Lung (tissue), 17 donors: ENCODE measurements at places on chromosomes 5 and 9. TPM values are rescaled to one million over a fixed set of nuclear protein-coding genes. Genes with fewer than 3 reads are reported as not detected.
A peak's percentile ranks its signal among the peaks of the same experiment; 100 is the strongest.

DNA sequence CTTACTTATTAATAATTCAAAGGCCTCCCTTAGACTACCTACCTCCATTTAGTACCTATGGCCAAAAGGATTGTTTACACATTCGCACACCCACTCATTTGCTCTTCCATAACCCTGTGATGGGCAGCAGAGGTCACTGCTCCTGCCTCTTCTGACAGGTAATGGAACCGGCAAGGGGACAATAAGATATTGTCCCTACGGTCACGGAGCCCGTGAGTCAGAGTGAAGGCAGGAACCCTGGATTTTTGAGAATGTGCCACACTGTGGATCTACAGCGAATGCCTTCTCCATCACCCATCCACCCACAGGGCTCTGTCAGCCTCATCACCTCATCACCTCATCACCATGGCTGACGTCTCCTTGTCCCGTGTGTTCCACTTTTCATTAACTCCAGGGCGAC is 132.3 kb downstream of the MYO10 start:
- DNase-seq = no peak

DNA sequence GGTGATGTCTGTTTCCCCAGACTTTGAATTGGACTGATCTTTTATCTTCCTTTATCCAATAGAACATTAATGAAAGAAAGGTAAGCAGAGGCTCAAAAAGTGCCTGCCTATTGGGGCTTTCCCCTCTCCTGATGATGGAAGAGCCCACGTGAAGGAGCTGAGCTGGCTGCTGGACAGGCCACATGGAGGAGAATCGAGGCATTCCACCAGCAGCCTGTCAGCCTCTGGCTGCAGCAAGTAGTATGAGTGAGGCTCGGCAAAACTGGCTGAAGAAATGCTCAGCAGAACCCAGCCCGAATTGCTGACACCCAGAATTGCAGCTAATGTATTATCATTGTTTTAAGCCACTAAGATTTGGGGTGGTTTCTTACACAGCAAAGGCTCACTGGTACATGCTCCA is 66.5 kb upstream of the STC2 start:
- no peak for DNase-seq

DNA sequence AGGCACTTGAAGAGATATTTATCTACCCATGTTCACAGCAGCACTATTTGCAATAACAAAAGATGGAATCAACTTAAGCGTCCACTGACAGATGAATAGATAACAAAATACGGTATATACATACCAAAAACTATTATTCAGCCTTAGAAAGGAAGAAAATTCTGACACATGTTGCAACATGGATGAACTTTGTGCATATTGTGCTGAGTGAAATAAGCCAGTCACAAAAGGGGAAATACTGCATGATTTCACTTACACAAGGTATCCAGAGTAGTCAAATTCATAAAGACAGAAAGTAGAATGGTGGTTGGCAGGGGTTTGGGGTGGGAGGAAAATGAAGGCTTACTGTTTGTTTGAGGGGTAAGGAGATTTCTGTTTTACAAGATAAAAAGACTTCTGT is 66.0 kb downstream of the FBN2 start:
- no peak for DNase-seq

DNA sequence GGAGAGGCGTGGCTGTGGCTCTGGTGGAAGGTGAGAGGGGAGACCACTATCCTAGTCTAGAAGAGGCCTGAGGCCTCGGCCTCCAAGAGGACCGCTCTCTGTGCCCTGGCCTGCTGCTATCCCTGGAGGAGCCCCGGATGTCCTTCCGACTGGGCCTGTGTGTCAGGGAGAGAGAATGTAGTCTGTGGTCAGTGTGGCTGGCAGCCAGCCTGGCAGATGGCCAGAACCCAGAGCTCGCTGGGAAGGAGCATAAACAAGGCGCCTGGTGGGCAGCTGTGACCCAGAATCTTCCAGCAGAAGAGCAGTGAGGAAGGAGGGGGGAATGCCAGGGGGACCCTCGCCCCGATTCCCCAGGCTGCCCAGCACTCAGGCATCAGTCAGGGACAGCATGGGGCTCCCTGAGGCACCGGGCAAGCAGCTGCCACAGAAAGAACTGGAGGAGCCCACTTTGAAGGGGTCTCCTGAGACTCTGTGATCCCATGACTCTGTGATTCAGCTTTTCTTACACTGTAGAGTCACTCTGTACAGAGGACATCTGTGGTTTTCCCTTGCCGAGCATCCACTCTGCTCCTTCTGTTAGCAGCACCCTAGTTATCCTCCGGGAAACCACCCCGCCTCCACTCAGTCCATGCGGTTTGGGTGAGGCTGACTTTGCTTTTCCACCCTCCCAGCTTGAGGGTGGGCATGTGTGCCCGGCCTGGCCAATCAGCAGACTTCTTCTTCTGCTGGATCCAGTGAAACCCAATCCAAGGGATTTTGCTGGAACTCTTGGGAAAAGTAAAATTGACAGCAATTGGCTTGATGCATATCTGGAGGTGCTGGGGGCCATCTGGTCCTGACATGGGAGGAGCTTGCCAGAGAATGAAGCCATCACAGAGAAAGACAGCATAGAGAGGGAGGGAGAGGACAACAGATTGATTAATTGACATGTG is 46.2 kb upstream of the PWWP2A start:
- DNase-seq = peak; percentile 91

DNA sequence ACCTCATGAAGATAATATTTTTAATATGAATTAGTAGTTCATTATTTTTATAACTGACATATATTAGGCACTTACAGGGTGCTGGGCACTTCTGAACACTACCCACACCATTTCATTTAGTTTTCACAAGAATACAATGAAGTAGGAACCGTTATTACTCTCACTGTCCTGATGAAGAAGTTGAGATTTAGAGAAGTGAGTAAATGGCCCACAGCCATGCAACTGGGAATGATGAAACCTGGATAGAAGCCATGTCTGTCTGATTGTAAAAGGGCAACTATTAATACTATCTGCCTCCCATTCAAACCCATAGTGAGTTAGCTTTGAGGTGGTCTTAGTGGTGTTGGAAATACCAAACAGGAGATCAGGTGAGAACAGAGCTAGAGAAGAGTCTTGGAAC is 29.6 kb upstream of the OTULINL start:
- no peak for DNase-seq

DNA sequence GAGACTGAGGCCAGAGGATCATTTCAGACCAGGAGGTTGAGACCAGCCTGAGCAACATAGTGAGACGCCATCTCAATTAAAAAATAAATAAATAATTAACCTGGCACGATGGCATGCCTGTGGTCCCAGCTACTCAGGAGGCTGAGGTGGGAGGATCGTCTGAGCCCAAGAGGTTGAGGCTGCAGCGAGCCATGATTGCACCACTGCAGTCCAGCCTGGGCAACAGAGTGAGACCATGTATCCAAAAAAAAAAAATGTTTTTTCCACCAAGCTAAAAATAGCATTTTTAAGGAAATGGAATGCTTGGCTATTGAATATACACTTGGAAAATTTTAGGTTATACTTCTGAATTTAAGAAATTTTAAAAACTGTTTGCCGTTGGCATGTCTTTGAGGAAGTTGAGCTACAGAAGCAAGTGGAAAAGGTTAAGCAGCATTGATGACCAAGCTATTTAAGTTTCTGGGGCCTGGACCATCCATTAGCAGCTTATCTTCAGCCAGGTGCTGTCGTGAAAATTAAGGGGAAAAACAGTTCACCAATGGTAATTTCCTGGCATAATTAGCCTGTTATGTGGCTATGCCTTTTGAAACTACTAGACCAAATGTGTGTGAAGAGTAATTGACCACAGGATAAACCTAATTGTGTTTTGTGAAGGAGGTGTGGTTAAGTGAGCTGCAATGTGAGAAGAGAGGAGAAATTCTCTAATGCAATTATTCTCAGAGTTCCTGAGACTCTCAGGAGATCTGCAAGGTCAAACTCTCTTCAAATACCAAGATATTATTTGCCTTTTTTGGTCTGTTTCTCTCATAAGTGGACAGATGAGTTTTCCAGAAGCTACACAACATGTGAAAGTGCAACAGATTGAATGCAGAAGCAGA is 21.0 kb downstream of the F2R start:
- no peak for DNase-seq

DNA sequence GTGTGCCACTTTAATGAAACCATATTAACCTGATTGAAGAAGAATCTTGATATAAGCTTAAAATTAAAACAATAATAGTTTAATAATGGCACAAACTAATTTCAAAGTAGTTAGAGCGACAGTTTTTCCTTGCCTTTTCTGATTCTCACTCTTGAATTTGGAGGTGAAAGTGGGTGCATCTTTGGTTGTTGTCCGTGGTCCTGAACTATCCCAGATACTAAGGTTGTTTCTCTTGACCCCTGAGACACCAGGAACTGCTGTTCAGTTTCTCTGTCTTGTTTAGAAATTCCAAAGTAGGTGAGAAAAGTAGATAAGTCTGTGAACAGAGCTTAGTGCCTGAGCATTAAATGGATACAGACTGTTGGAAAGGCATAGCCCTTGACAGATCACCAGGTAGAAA is 274.7 kb downstream of the FBXL7 start:
- DNase-seq = no peak

GRCh38 chr5:111075520-111075919 is 4.0 kb downstream of the TSLP start:
- DNase-seq = no peak

- DNase-seq = no peak
Measured at GRCh38 chr5:62814991-62815390, 236.4 kb downstream of the LRRC70 start.

DNA sequence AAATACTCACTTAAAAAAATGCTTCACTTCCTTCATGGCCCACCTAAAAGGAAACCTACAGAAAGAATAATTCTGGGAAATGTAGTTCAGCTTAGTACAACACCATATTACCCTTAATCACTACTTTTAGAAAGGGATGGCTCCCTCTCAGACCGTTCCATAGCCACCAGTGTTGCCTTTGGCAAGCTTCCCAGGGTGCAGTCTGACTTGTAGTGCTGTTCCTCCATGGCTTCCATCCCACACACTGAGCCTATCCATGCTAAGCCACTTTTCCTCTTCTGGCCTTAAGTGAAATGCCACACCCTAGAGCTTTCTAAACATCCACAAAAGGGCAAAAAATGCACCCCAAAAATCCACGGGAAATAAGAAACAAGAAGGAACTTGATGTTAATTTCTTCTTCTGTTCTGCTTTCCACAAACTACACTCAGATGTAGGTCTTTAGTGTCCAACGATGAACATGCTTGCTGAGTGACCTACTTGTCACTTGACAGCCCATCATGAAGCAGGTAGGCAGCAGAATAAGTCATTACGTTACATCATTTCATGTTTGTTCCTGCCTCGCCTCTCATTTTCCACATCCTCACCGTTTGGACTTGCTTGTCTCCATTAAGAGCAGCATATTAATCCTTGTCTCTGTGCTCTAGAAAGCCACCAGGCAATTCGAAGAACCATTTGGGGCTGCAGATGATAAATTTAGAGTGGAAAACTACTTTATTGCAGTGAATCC is 391.1 kb upstream of the GRAMD2B start:
- DNase-seq = no peak

DNA sequence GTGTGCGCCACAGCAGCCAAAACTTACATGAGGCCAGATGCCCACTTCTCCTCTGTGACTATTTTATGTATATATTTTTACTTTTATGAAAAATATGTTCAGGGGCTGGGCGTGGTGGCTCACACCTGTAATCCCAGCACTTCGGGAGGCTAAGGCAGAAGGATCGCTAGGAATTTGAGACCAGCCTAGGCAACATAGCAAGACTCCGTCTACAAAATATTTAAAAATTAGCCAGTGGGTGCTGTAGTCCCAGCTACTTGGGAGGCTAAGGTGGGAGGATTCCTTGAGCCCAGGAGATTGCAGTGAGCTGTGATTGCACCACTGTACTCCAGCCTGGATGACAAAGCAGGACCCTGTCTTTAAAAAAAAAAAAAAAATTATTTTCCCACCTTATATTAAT is 83.2 kb downstream of the RFK start:
- DNase-seq = no peak

- no peak for DNase-seq
Measured at GRCh38 chr9:126093771-126094170, 232.9 kb upstream of the MVB12B start.

GRCh38 chr5:83988293-83988685 is 267.6 kb upstream of the HAPLN1 start:
- DNase-seq = no peak

DNA sequence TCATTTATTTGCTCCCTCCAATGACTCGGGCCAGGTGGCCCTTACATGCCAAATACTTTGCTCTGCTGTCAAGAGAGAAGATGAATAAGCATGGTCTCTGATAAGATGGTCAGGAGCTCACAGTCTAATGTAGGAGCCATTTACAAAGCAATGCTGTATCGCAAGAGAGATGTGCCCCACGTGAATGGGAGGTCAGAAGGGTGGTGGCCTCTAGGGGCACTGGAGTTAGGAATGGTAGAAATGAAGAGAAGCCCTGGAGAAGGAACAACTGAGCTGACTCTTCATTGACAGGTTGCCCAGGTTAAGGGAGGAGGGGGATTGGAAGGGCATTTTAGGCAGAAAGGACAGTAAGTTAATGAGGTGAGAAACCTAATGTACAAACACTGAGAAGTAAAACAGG is 286.5 kb downstream of the KCTD16 start:
- no peak for DNase-seq

- peak; percentile 92 for DNase-seq
Measured at GRCh38 chr5:149485655-149486615, 65.3 kb downstream of the CSNK1A1 start.

ALDH1A1 gene
- total RNA-seq = 137 TPM

FAM200C gene
- total RNA-seq = 3.0 TPM

HMCN2 gene
- 4.7 TPM for total RNA-seq

SPINK9 gene
- not detected for total RNA-seq

SPINK5 gene
- 7.7 TPM for total RNA-seq

C1QTNF2 gene
- 2.1 TPM for total RNA-seq

WNK2 gene
- 4.2 TPM for total RNA-seq

MUSK gene
- total RNA-seq = 0.64 TPM

CCIN gene
- 0.89 TPM for total RNA-seq
